GM12878 (cell line): ENCODE measurements at places on chromosomes 12 and 14.
A peak's percentile ranks its signal among the peaks of the same experiment; 100 is the strongest.

DNA sequence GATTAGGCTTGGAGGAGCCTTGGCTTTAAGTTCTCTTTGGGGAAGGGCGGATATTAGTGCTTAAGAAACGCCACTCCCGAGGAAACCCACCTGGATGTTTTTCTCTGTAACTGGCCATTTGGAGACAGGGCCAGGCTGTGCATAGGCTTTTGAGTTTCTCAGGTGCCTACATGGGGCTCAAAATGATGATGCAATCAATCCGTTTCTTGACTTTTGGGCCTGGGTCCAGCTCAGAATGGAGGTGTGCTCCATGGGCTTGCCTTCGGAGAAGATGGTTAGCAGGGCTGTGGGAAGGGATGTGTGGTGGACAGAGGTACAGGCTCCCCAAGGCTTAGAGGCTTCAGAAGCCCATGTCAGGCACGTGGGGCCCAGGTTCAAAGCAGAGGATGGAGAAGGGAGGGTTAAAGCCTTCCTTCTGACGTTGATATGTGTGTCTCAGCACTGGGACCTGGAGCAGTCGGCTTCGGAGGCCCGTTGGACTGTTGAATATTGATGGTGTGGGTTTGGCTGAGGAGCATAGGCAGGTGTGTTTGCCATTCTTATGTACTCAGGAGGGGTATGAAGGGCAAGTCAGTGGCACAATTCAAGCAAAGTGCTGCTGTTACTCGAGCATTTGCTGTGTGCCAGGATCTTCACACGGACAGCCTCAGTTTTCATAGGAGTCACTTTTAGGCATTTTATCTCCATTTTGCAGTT, 82.8 kb downstream of the SLC25A47 start:
- DNase-seq, result no peak

DNA sequence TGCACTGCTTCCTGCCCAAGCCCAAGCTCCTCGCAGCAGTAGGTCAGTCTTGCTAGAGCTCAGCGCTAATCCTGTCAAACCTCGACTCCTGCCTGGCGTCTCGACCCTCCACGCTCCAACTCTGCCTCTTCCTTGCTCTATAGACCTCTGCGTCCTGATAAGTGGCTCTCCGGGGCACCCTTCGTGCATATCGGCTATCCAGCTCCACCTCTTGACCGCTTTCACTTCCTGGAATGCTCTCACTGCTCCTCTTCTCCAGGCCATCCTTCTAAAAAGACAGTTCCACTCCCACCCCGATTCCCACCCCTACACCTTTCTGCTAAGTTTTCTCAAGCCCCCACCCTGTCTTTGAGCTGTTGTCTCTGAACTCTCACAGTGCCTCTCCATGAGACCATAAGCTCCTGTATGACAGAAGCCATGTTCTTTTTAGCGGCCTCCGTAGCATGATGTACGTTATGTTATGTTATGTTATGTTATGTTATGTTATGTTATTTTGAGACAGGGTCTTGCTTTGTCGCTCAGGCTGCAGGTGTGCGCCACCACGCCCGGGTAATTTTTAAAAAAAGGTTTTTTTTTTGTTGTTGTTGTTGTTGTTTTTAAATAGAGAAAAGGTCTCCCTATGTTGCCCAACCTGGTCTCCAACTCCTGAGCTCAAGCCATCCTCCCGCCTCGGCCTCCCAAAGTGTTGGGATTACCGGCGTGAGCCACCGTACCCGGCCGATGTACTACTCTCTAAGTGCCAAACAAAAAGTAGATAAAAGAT, 601 bp downstream of the COX14 start:
- no peak for DNase-seq

DNA sequence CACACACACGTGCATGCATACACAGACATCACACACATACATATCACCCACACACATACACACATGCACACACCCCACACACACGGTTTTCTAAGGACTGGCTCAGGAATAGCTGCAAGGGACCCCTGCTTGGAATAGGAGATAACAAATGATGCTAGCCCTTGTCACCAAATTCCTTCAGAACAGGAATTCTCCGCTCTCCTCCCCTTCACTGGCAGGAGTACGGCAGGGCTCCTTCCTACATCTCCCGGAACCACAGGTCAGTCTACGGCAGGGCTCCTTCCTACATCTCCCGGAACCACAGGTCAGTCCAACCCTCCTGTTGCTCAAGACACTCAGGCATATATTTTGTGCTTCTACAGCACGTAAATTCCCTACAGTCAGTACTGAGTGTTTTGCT, 23.9 kb downstream of the PHLDA1 start:
- DNase-seq, result no peak

GRCh38 chr14:41349289-41349910, 257.3 kb upstream of the LRFN5 start:
- DNase-seq, result no peak

DNA sequence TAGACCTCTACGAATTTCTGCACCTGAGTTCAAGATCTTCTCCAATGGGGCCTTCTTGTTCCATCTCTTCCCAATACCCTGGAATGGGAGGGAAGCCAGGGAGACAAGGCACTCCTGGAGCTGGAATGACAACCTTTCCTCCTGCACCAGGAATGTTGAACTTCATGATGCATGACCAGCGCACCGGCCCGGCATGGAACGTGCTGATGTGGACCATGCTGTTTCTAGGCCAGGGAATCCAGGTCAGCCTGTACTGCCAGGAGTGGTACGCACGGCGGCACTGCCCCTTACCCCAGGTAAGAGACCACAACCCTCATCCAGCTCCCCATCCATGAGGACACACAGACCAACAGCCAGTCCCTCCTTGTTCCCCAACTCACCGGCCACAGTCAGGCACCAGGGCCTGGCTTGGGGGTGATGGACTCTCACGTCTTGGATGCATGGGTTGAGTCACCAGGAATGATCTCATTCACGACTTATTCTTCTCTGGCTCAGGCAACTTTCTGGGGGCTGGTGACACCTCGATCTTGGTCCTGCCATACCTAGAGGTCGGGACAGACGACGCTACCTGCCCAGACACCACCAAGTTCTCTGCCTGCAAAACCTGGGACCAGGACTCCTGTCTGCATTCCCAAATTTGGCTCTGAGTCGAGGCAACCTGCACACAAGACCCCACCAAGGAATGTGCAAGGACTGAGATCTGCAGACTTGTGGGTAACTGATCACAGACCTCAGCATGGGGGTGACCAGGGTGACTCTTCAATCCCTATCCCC, 20.5 kb downstream of the SOAT2 start:
- no peak for DNase-seq

DNA sequence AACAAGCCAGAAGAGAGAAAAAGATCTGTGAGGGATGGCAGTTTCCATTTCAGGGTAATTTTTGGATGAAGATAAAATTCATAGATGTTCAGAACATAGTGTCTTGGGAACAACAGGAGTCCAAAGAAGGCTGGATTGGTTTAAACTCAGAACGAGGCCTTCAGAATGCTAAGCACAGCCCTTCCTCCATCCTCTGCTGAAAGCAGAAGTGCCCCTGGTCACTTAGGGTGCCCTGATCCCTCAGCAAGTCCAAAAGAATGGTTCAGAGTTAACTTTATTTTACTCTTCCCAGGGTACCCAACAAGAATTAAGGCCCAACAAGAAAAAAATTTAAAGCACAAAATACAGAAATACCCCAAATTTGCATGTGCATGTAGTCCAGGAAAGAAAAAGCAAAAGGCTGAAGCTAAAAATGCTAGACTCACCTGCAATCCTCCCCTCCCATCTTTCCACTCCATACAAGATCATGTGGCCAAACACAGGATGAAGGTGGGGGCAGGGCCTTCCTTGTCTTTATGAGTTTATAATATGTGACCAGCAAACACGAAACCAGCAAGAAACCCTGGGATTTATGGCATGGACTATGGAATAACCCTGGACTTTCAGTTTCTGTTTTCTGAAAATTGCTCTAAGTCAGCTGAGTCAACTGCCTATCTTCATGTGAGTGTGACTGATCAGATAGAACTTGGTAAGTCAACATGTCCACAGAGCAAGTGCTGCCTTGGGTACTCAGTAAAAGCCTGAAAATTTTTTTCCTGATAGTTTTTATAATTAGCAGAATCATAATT, 21.2 kb downstream of the MAX start:
- DNase-seq, result no peak

- DNase-seq, result no peak
Observed at GRCh38 chr12:101945369-101946232, 68.2 kb downstream of the DRAM1 start.

- DNase-seq, result peak; percentile 58
Observed at GRCh38 chr12:47990351-47991105, 13.7 kb downstream of the COL2A1 start.

DNA sequence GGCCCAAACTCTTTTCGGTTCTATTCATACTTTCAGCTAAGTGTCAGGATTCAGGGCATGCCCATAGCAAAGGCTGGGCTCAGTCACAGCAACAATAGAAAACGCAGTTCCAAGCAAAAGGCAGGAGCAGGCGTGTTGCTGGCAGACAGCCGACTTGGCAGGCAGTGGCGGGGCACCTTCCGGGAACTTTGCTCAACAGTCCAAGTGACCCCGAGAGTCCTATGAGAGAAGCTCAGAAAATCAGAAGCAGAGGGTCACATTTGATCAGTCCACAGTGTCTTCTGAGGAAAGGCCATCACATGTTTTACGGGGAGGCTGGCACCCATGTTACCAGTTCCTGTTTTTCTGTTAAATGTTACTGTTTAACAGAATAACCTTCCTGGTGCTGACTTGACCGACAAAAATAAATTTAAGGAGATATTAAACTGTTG, 115.0 kb downstream of the DACT1 start:
- no peak for DNase-seq
